Stimulated activated CD4-positive, alpha-beta T cell treated with anti-CD3 and anti-CD28 coated beads, Interleukin-1b, Interleukin-23, amount 100 ng/mL, for 1 hour (primary cell): ENCODE measurements at places on chromosomes 5 and 9.

DNA sequence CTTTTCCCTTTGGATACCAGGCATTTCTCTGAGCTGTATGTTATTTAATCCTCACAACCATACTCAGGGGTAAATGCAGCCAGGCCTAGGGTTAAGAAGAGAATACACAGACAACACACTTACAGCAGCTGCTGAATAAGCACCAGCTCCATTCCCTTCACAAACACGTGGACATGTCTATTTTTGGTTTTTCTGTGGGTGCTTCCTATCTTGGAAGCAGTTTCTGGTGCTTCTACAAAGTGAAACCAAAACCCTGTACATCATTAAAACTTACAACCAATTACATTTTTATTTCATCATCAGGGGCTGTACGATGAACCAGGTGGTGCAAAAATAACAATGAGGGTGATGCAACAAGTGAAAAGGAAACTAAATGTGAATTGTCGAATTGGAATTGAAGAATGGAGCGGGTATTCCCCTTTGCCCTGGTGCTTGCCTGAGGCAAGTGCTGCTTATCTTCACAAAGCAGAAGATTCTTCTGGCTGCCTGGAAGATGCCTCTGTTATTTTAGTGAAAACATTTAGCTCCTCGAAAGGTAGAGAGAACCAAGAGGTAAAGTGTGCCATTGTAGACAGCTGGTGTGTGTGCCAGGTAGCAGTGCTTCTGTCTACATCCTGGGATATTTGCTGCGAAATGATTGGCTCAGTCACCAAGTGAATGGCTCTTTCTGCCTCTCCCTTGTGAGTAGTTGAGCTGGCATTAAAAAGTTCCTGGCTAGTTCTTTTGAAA, 18.6 kb upstream of the IFNB1 start:
- no peak for DNase-seq

GRCh38 chr9:114233491-114234185, 78.3 kb downstream of the COL27A1 start:
- DNase-seq, result no peak

- DNase-seq, result no peak
Observed at GRCh38 chr5:121174351-121174750, 677.3 kb upstream of the FTMT start.

DNA sequence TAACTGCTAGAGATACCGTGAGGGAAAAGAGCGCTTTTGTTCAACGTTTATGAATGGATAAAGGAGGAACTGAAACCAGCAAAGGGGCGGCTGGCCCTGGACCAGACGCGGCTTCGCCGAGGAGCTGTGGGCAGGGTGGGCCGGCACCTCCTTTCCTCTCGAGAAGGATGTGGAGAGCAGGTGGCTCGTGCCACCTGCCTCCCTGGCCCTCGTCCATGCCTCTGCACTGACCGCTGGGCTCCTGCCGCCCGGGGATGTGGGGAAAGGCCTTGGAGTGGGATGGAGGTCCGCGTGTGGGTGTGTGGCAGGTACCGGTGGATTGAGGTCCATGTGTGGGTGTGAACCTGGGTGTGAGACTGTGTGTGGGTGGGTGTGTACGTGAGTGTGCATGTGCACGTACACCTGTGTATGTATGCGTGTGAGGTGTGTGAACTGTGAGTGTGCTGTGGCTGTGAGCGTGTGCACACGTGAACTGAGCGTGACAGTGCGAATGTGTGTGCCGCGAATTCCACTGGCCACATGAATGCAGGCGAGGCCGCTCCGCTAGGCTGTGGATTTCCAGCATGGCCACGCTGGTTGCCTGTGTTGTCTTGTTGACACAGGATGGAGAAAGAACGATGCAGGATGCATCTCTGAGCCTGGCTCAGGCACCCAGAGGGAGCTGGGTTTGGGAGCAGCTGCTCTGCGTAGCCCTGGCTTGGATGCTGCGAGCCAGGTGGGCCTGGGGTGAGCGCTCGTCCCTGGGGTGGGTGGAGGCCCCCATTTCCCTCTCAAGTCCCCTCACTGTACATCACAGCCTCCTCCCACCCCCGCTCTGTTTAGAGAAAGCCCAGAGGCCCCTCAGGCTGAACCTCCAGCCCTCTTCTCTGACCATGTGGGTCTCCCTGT, 4.4 kb upstream of the CEP72 start:
- no peak for DNase-seq

GRCh38 chr9:136726631-136727191, 14.3 kb downstream of the DIPK1B start:
- DNase-seq, result no peak

DNA sequence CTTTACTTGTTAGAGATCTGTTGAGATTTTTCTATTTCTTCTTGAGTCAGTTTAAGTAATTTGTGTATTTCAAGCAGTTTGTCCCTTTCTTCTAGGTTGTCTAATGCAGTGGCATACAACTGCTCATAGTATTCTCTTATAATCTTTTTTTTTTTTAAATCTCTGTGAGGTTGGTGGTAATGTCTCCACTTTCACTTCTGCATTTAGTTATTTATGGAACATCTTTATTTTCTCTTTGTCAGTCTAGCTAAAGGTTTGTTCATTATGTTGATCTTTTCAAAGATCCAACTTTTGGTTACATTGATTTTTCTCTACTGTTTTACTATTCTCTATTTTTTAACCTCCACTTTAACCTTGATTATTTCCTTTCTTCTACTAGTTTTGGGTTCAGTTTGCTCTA, 13.8 kb downstream of the FOXE1 start:
- no peak for DNase-seq

DNA sequence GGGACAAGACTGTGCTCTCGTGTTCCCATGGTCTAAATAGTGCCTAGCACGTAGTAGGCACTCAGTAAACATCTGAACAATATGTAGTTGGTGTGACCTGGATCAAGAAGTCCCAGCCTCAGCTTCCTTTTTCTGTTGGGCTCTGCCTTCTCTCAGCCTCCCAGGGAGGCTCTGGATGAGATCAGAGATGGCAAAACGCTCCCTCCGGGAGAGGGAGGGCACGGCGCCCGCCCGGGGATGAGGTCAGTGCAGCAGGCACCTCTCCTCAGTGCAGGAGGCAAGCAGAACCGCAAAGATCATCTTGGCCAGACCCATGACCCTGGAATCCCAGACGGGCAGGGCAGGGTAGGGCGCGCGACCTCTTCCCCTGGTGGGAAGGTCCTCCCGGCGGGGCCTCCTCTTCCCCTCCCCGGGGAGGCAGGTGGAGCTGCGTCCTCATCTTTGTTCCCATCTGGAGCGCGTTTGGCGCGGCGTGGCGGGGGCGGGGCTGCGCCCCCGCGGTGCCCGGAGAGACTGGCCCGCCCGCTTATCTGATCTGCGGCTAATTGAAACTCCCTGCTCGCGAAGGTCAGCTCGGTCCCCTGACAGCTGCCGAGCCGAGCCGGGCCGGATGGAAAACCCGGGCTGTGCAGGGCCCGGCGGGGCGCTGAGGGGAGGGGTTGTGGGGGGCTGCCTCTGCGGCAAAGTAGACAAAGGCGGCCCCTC, 60.9 kb downstream of the CXXC5 start:
- no peak for DNase-seq

- no peak for DNase-seq
Observed at GRCh38 chr9:118882684-118883083, 486.6 kb downstream of the BRINP1 start.

GRCh38 chr5:68303754-68304420, 88.3 kb downstream of the PIK3R1 start:
- DNase-seq, result no peak

DNA sequence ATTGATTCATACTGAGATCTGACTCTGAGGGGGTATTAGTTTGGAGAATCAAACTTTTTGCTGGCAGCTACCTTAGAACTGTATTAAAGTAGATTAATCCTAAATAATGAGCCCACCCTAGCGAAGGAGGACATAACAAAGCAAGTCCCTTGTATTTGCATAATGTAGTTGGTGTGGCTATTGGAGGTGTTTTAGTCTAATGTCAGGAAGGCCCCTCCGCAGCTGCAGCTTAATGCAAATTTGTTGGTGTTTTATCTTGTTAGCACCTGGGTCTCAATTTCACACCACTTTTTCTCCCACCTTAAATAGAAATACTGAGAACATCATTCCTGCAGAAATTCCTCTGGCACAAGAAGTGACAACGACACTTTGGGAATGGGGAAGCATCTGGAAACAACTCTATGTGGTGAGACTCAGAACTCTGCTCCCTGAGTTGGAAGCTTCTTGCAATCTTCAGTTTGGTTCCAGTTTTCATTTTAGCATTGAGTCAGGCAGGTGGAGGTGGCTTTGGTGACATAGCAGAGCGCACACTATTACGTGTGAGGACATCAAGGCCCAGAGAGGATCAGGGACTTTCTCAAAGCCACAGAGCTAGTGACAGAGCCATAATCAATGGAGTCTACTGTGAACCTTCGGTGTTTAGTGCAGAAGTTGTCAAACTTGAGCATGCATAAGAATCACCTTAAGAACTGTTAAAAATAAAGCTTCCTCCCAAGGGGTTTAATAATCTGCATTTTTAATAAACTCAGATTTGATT, 33.9 kb downstream of the DOCK2 start:
- no peak for DNase-seq

- no peak for DNase-seq
Observed at GRCh38 chr9:80518441-80518840, 946.7 kb downstream of the TLE4 start.

DNA sequence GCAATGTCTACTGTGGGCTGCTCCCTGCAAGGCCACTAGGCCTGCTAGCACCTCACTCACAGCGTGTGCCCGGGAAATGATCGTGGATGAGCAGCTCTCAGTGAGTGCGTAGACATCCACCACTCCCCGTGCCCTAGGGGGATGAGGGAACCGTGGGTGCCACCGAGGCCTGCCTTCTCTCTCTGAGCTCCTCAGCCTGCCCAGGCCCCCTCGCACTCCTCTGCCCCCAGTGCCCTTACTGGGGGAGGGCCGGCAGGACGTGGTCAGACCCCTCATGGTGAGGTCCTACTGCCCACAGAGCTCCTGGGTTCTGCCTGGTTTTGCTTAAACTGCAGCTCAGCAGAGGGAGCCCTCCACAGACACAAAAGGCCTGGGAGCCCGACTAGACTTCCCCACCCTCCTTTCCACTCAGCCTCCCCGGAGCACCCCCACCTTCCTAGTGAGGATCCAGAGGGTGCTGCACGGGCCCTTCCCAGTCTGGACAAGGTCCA, 220.0 kb downstream of the CACNA1B start:
- DNase-seq, result no peak

DNA sequence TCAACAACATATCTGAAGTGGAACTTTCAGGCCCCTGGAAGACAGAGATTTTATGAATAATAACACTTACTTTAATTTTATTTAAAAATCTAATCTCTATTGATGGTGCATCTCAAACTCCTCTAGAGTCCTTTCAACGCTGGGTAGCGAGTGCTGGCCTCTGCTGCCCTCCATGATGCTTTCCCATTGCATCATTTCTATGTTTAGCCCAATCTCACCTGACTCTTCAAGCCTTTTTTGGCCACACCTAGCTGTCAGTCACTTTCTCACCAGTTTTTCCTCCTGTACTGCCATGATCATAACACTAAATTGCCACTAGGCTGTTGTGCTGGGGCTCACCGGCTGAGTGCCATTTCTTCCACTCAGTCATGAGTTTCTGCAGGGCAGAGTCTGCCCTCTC, 396.1 kb upstream of the DAP start:
- DNase-seq, result no peak

DNA sequence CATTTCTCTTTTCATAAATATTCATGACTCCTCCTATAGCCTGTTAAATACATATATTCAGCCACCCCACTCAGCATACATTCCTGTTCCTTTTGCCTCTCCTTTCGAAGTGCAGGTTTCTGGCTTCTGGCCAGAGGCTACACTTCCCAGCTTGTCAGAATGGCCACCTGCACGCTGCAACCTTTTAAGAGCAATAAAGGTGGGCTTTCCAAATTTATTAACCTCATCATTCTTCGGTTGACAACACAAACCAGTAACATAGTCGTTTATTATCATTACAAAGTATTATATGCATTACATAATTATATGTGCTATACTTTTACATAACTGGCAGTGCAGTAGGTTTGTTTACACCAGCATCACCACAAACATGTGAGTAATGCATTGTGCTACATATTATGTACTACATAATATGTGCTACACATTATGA, 16.5 kb upstream of the TMEM171 start:
- DNase-seq, result no peak

DNA sequence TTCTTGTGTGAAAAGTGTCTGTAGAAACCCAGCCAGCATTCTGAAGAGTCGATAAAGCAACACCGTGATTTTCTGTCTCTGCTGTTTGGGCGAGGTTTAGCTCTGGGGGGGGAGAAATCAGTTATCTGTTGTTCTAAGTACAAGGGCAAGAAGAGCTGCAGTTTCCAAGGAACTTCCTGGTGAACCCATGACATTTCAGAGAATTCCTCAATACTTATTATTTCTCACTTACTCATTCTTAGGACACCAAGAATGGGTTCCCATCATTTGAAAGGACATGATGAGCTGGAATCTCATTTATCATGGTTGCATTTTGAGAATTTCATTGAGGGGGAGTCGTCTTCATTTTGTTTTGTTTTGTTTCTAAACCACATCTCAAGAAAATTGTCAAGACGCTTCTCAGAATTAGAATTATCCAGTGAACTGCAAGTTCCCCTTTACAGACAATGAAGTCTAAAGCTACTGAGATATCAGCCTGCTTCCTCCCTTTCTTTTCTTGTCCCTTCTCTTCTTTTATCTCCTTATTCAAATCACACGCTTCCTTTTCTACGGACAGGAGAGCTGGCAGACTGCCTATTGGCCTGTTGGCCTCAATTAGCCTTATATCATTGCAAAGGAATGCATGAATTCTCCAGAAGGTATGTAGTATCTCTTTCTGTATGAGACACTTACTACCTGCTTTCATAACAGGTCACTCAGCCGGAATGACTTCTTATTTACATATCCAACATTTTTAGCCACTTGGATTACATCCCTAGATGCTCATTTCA, 53.7 kb downstream of the ZNF462 start:
- DNase-seq, result no peak

DNA sequence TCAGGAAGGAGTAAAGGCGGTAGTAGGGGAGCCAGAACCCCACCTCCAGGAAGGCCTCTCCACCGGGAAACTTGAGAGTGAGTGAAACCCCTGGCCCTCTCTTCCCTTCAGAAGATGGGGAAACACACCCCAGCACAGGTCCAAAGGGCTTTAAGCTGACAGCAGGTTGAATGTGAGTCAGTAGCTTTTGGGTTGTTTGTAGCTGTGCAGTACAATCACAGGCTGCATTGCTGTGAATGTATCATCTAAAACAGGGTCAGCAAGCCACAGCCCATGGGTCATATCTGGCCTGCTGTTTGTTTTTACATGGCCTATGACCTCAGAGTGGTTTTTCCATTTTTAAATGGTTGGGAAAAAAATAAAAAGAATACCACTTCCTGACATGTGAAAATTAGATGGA, 10.0 kb downstream of the OTULINL start:
- no peak for DNase-seq

DNA sequence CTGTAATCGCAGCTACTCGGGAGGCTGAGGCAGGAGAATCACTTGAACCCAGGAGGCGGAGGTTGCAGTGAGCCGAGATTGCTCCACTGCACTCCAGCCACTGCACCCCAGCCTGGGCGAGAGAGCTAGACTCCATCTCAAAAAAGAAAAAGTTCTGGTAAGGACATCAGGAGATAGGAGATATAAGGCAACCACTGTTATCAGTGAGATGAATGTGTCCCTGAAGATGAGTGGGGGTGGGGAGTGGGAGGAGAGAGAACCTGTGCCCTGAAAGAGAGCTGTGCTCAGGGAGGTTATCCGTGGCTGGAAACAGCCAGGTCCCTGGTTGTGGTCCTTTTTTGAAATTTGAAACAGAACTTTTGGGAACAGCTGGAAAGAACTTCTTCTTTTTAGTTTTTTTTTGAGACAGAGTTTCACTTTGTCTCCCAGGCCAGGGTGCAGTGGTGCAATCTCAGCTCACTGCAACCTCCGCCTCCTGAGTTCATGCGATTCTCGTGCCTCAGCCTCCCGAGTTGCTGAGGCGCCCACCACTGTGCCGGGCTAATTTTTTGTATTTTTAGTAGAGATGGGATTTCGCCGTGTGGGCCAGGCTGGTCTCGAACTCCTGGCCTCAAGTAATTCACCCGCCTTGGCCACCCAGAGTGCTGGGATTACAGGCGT, 2.6 kb downstream of the PTPA start:
- DNase-seq, result no peak
